ENCODE measurements at places on chromosomes 4 and X.
A peak's percentile ranks its signal among the peaks of the same experiment; 100 is the strongest.

DNA sequence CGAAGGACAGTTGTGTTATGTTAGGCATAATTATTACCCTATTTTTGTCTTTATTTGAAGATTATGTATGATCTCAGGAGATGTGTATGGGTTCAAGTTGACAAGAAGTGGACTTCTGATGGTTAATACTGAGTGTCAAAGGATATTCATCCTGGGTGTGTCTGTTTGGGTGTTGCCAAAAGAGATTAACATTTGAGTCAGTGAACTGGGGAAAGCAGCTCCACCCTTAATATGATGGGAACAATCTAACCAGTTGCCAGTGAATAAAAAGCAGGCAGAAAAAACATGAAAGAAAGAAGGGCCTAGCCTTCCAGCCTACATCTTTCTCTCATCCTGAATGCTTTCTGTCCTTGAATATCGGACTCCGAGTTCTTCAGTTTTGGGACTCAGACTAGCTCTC lies 332.6 kb downstream of the DTHD1 start:
- DNase-seq, result no peak

DNA sequence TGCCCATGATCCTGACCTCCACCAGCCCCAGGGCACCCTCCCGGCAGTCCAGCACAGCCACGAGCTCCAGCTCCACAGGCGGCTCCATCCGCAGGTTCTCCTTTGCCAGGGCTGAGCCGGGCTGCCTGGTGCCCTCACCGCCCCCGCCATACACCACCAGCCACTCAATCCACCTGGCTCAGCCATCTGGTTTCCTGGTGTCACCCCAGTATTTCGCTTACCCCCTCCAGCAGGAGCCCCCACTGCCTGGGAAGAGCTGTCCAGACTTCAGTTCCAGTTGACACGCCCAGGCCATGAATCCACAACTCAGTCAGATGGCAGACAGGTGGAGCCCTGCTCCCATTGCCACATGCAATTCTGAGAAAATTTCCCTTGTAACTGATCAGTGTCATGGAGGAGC lies 3.9 kb downstream of the SHISA3 start:
- no peak for DNase-seq

DNA sequence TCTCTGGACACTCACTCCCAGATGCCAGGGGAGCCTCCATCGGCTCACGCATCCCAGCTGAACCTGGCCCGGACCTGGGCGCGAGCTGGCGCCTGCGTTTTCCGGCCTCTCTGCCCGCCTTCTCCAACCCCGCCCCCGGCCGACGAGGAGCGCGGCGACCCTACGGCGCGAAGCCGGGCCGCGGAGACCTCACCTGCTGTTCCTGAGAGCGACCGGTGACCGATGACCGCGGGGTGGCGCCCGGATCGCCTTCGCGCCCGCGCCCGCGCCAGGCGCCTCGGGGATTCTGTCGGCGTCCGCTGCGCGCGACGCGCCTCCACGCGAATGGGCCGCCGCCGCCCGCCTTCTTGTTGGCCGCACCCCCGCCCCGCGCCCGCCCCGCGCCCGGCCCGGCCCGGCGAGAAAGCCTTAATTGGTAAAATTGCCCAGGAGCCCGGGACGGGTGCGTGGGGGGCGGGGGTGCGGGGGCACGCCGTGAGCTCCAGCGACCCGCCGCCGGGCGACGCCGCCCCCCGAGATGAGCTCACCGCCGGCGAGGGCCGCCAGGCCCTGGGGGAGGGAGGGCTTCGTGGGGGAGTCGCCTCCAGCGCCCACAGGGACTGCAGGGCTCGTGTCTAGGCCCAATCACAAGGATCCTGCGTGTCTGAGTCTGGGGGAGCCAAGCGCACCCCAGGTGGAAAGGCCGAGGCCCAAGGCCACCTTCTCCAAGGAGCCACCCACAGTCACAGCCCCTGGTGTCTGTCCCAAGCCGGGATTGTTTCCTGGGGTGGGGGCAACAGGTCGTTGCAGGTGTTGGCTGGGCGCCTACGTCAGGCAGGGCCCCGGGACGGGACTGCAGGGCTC lies at the start of gene FLNA:
FLNA (minus strand) TSS at position 322 of the 843 bp plus-strand sequence. CDS start 3,389 bp downstream, outside the sequence.
- DNase-seq, result no peak

DNA sequence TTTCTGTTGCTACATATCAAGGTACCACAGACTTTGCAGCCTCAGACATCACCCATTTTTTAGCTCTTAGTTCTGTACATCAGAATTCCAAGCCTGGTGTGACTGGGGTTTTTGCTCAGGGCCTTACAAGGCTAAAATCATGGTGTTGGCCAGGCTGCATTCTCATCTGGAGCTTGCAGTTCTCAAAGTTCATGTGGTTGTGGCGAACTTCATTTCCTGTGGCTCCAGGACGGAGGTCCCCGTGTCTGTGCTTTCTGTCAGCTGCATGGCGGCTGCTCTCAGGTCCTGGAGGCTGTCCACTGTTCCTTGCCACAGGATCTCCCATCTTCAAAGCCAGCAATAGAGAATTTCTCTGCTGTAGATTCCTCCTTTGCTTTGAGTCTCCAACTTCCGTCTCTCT lies 157.4 kb downstream of the STIM2 start:
- DNase-seq, result no peak

DNA sequence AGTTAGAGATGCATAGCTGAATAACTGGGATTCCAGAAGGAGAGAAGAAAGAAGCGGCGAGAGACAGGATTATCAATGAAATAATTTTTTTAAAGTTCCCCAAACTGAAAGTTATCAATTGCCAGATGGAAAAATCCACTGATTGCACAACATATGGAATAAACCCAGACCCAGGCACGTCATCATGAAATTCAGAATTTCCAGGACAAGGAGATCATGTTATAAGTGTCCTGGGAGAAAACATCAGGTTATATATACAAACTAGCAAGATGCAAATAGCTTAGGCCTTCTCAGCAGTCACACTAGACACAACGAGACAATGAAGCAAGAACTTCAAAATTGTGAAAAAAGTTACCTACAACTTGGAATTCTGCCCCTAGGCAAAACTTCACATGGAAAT lies 200.0 kb downstream of the PALLD start:
- DNase-seq, result no peak

- no peak for DNase-seq
These were observed 47.1 kb downstream of the FHDC1 start for GRCh38 chr4:152983221-152983620.

DNA sequence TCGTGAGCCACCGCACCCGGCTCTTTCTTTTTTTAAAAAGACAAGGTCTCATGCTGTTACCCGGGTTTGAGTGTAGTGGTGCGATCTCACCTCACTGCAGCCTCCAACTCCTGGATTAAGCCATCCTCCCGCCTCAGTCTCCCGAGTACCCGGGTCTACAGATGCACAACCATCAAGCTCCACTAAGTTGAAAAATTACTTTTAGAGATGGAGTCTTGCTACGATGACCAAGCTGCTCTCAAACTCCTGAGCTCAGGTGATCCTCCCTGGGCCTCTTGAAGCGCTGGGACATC lies 2.0 kb downstream of the SLC25A6 start:
- no peak for DNase-seq

DNA sequence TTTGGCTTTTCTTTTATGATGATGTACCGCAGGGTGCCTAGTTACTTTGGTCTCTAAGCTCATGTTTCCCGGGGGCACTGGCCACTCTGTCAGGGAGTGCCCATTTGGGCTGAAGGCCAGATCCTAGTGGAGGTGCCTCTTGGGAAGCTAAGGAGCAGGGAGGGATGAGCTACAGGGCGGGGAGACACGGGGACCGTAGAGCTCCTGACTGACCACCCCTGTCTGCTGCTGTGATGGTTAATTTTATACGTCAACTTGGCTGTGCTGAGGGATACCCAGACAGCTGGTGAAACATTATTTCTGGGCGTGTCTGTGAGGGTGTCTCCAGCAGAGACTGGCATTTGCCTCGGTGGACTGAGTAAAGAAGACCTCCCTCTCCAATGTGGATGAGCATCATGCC lies 24.9 kb upstream of the CLDN24 start:
- DNase-seq, result no peak

DNA sequence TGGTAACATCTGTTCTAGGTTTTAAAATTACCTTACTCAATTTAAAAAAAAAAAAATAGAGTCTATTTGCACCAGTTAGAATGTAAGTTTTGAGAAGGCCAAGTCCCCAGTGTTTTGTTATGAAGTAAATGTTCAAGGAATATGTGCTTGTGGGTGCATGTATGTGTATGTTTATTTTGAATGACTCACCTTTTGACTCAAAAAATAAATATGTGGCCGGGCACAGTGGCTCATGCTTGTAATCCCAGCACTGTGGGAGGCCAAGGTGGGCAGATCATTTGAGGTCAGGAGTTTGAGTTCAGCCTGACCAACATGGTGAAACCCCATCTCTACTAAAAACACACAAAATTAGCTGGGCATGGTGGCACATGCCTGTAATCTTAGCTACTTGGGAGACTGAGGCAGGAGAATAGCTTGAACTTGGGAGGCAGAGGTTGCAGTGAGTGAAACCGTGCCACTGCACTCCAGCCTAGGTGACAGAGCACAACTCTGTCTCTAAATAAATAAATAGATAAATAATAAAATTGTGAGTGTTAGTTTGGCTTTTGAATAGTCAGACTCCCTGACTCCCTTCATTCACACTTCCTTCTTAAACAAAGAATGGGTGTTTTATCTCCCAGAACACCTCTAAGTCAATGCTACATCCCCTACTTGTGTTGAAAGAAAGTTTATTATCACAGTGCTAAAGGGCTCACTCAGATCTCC lies 511.3 kb upstream of the PCDH7 start:
- DNase-seq, result no peak

DNA sequence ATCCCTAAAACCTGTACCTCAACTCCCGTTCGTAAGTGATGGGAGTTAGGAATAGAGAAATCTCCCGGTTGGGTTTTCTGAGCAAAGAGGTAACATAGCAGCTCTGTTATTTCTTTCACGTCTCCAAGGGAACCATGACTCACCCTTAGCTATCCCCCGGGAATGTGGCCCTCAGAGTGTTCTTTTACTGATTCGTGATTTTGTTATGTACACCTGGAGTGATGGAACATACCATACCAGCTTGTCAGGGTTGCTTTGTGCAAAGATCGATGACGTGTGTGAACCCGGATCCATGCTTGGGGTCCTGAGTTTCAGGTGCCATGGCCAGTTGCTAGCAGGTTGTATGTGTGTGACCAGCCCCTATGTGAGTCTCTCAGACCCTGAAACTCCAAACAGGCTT lies 52.6 kb downstream of the HPRT1 start:
- DNase-seq, result no peak

- DNase-seq, result peak; percentile 46
These were observed 81.9 kb downstream of the HMGB2 start for GRCh38 chr4:173252024-173252935.

- no peak for DNase-seq
These were observed 1.8 kb upstream of the HGFAC start for GRCh38 chr4:3440011-3440410.

DNA sequence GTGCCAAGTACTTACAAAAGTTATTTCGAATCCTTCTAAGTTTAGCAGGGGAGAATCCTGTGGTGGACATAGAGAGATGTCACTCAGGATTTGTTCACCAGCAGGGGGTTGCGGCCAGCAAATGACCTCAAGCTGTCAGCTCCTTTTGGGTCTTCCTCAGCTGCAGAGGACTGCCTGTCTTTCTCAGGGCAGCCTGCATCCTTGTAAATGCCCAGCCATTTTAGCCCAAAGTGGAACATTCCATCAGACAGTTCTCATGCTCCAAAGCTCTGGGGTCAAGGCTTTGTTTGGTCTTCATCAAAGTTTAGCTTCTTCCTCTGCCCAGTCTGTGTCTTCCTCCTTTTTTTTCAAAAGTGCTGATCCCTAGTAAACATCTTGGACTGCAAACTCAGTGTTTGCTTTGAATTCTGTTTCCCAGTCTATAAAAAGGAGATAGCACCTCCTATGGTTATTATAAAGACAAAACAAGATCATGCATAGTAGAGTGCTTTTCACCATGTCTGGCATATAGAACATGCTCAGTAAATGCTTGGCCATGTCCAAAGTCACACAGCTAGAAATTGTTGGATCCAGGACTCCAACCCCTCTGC lies 156.4 kb upstream of the GATB start:
- no peak for DNase-seq

DNA sequence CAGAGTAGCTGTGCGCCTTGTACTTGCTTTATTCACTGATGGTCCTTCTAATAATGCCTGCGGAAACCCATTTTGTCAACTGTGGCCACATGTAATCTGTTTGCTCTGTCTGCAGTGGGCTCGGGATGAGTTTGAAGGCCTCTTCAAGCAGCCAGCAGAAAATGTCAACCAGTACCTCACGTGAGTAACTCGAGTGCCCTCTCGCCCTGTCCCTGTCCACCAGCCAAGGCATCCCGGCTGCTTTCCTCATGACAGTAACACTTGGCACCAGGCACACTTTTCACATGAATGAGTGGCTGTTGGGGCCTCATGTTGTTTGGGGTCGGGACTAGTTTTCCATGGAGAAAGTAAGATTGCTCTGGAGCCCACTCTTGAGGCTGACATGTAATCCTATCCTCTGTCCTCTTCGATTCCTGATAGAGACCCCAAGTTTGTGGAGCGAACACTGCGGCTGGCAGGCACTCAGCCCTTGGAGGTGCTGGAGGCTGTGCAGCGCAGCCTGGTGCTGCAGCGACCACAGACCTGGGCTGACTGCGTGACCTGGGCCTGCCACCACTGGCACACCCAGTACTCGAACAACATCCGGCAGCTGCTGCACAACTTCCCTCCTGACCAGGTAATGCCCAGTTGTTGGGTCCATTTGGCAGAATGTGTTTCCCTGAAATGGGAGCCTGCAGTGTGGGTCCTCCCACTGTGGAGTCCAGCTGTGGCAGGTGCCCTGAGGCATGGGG lies 8.8 kb upstream of the CDK16 start:
- DNase-seq, result no peak

- no peak for DNase-seq
These were observed 689.0 kb downstream of the GRID2 start for GRCh38 chr4:92992758-92993157.

DNA sequence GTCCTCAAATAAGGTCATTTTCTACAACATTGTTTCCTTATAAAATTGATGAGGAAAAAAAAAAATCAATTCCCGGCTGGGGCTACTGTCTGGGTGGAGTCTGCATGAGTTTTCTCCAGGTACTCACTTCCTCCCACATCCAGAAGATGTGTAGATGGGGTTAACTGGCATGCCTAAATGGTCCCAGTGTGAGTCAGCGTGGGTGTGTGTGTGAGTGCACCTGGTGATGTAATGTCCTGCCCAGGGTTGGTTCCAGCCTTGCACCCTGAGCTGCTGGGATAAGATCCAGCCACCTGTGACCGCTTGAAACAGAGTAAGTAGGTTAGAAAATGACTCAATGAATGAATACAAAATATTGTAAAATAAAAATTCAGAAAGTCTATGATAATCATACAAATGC lies 11.1 kb downstream of the USP26 start:
- no peak for DNase-seq
